ENCODE measurements at places on chromosomes 3 and 15. TPM values are rescaled to one million over a fixed set of nuclear protein-coding genes. Genes with fewer than 3 reads are reported as not detected.

A4GNT gene
- polyA plus RNA-seq: not detected

SPESP1 gene
- polyA plus RNA-seq: not detected

GP9 gene
- not detected for polyA plus RNA-seq

ECE2 gene
- 0.42 TPM for polyA plus RNA-seq

Data from neural cell (in vitro differentiated cells).